ENCODE measurements at places on chromosomes 13 and 19. TPM values are rescaled to one million over a fixed set of nuclear protein-coding genes. Genes with fewer than 3 reads are reported as not detected.

The C19orf33 gene
- total RNA-seq, result 65.5 TPM

The GAPDHS gene
- total RNA-seq, result not detected

The CLEC17A gene
- total RNA-seq, result not detected

The CCNA1 gene
- total RNA-seq, result 8.3 TPM

The CGB8 gene
- not detected for total RNA-seq

The TLE6 gene
- total RNA-seq, result 0.20 TPM

The MUC16 gene
- not detected for total RNA-seq

The TEAD2 gene
- 65.2 TPM for total RNA-seq

The SYNGR4 gene
- total RNA-seq, result not detected

The CGB5 gene
- total RNA-seq, result not detected

The PGLYRP1 gene
- total RNA-seq, result not detected

The FFAR1 gene
- total RNA-seq, result not detected

The UBE2L5 gene
- total RNA-seq, result not detected

The KLK4 gene
- total RNA-seq, result not detected

The ANKRD10 gene
- 17.8 TPM for total RNA-seq

The EPSTI1 gene
- 19.9 TPM for total RNA-seq

The SWSAP1 gene
- total RNA-seq, result 3.9 TPM

The GPR32 gene
- not detected for total RNA-seq

The KATNAL1 gene
- 13.4 TPM for total RNA-seq

The RNF17 gene
- total RNA-seq, result not detected

The VSTM1 gene
- total RNA-seq, result not detected

The URAD gene
- total RNA-seq, result not detected

The SIGLEC8 gene
- not detected for total RNA-seq

The ZNF544 gene
- 36.4 TPM for total RNA-seq

The ERFL gene
- not detected for total RNA-seq

The CELF5 gene
- total RNA-seq, result not detected

The TMEM145 gene
- not detected for total RNA-seq

The ZNF813 gene
- total RNA-seq, result 3.8 TPM

The DDX39A gene
- total RNA-seq, result 236 TPM

The RASL11A gene
- total RNA-seq, result 6.4 TPM

The LPAR2 gene
- 1.2 TPM for total RNA-seq

The CATSPERD gene
- total RNA-seq, result not detected

The FFAR3 gene
- total RNA-seq, result not detected

The MADCAM1 gene
- not detected for total RNA-seq

The ZNF835 gene
- 0.40 TPM for total RNA-seq
